ENCODE measurements at places on chromosomes 12 and 14. TPM values are rescaled to one million over a fixed set of nuclear protein-coding genes. Genes with fewer than 3 reads are reported as not detected.

DNA sequence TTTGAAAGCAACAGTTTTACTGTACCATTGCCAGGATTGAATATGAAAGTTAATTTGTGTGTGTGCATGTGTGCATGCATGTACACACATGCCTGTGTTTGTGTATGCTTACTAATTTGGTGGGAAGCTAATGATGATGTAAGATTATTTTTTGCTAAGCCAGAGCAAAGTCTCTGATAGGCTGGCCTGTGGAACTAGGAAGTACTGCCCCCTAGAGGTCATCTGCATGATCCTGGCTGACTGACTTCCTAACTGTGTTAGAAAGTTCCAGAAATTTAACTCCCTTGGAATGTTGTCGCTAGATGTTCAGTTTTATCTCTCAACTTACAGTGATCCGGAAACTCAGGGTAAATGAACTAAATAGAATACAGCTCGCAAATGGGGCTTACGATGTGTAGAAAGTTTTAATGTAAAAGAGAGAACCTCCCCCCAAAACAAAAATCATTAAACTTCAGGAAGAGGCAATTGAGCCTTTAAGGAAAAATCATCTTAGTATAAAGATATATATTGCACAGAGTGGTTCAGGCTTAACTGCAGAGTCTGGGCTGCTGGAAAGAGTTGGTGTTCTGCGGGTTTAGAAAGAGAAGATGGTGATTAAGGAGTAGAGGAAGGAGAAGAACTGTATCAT, 34.3 kb upstream of the SLC38A1 start:
- peak; percentile 53 for DNase-seq

DNA sequence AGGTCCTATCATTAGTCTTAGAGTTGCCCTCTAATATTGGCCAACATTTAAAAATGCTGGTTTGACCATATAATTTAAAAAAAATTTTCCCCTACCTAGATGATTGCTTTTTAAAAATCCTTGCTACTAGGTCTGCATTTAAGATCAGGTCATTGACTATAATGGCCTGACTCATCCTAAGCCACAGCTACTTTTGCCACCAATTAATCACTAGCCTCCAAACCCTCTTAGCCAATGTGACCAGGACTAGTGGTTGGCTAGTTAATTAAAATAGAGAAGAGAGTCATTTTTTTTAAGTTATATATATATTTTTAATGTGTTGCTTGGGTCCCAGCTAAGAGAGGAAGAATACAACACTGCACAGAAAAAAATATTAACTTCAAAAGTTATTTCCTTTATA, 57.5 kb downstream of the SOS2 start:
- no peak for DNase-seq

GRCh38 chr12:74889563-74890236, 319.9 kb downstream of the KCNC2 start:
- peak; percentile 18 for DNase-seq

GRCh38 chr14:72638021-72638420, 255.9 kb downstream of the DPF3 start:
- no peak for DNase-seq

Gene RNF34
- 53.3 TPM for total RNA-seq

Gene HAL
- total RNA-seq, result 1.3 TPM

Gene WBP11
- total RNA-seq, result 26.6 TPM

Gene TMTC3
- total RNA-seq, result 35.5 TPM

Gene ATP5MC2
- 329 TPM for total RNA-seq

Gene ANKS1B
- 0.40 TPM for total RNA-seq

Gene ENDOU
- 0.30 TPM for total RNA-seq

Gene GDF3
- total RNA-seq, result not detected

Gene TAS2R19
- 7.4 TPM for total RNA-seq

Data from hepatocyte (in vitro differentiated cells).